ENCODE measurements at places on chromosomes 3 and 15. TPM values are rescaled to one million over a fixed set of nuclear protein-coding genes. Genes with fewer than 3 reads are reported as not detected.

MESD gene
- 74.6 TPM for total RNA-seq

MESP1 gene
- total RNA-seq, result 1.9 TPM

CPEB1 gene
- total RNA-seq, result 6.4 TPM

GABRG3 gene
- total RNA-seq, result not detected

DNA sequence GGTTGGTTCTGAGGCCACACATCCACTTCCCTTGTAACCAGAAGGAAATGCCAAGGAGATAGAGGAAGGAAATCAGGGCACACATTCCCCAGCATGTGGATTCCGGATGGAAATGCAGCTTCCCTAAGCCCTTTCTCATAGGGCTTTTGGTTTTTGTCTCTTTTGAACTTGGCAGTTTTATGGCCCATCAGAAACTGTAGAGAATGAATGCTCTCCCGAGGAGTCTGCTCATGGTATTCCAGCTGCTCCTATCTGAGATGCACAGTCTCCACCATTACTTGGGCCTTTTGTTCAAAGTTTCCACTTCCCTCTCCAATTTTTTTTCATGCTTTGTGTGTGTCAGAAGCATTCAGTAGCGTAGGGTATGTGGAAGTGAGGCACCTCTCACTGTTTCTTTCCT lies 21.2 kb downstream of the XYLB start:
- no peak for DNase-seq

GRCh38 chr3:43649365-43649968 lies 27.7 kb upstream of the ANO10 start:
- DNase-seq, result peak; percentile 10

GRCh38 chr15:95603802-95604201 lies 726.7 kb upstream of the NR2F2 start:
- no peak for DNase-seq

All from thyroid gland (tissue), 4 donors.